Activated CD8-positive, alpha-beta memory T cell treated with anti-CD3 and anti-CD28 coated beads, Interleukin-2, amount 10 ng/mL, durations not matched to agents 7 days and 5 days (primary cell): ENCODE measurements at places on chromosomes 16 and 17.

GRCh38 chr16:66842765-66843164 is 1.4 kb upstream of the CA7 start:
- DNase-seq, result peak; percentile 34

DNA sequence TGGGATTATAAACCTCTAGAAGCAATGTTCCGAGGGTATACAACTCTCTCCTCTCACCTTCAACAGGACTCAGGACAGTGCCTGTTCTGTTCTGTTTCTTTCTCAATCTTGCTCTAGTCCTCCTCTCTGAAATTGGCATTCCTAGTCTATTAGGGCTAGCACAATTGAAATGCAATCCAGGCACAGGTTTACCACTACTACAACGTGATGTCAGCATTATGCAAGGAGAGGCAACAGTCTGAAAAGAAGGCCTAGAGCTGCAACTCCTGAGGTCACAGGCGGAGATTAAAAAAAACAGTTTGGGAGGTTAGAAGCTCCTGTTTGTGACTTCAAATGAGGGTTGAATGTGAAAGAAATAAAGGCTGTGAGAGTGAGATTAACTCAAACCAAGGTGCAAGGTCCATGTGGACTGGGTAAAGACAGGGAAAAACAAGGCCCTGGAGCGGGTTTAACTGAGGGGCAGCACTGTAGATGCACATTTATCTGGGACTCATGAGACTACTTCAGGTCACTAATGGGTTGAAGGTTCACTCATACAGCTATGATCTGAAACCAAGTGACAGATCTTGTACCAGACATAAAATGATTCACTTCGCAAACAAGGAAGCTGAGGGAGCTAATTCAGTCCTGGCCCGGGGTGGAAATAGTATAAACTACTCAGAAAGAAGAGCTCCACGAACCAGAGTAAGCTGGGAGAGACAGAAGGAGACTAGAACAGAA is 16.8 kb downstream of the AMFR start:
- no peak for DNase-seq

DNA sequence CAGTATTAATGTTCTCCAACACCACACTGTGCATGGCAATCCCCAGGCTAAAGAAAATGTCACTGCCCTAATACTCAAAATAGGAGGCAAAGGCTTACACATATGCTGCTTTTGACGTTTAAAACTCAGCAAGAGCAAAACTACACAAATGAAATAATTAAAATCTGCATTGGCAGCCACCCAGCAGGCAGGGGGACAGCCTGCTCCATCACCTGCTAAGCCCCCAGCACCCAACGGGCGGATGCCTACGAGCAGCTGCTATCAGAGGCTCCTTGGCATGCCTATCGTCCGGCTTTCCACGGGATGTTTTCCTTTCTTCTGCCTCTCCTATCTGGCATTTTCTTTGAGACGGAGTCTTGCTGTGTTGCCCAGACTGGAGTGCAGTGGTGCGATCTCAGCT is 337.5 kb downstream of the SOX9 start:
- DNase-seq, result no peak

DNA sequence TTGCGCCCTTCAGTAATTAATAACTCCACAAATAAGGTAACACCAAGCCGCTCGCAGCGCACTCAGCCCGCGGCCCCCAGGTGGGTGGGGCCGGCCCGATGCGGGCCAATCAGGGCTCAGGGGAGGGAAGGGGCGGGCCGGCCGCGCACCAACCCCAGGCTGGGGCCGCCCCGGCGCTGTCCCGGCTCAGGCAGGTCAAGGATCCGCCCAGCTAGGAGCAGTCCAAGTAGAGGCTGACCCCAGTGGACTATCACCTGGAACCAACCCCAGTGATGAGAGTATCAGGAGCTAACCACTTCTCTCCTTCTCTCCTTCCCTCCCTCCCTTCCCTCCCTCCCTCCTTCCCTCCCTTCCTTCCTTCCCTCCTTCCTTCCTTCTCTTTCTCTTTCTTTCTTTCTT is 110.8 kb downstream of the C16orf78 start:
- no peak for DNase-seq

GRCh38 chr17:70184207-70184606 is 14.9 kb downstream of the KCNJ2 start:
- no peak for DNase-seq
